ENCODE measurements at places on chromosomes 4 and X.
A peak's percentile ranks its signal among the peaks of the same experiment; 100 is the strongest.

DNA sequence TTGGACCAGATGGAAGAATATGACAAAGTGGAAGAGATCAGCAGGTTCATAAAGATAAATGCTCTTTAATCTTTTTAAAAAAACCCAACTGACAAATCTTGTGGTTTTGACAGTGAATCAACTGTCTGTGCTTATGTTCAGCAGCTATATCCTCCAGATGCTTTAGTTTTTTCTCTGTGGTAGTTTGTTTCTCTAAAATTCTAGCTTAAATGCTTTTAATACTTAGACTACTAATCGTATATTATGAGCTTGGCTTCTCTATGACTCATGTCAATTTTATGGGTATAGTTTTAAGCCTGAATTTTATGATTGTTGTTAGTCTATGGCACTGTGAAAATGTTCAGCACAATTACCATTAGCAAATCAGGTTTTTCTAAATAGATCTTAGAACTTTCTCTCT lies 12.9 kb downstream of the HHIP start:
- DNase-seq = no peak

GRCh38 chr4:87073199-87074120 lies 138.6 kb downstream of the AFF1 start:
- DNase-seq = no peak

GRCh38 chr4:7331682-7332000 lies 103.1 kb downstream of the PSAPL1 start:
- no peak for DNase-seq

GRCh38 chrX:102694749-102695148 lies 17.5 kb upstream of the GPRASP2 start:
- DNase-seq = no peak

DNA sequence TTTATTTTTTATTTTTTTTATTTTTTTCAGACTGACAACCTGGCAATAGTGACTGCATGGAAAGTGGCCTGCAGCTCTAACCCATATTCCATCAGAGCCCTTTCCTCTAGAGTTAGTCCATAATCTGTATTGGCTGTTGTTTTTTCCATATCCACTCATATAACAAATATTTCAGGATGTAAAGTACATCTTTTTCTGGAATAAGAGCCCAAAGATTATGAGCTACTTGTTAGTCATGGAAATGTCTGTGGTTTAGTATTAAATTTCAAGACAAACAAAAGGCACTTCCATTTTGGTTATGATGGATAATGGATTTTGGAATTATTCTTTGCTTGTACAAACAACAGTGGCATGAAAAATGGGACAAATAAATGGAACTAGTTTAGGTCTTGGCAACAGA lies 296.0 kb upstream of the HS3ST1 start:
- no peak for DNase-seq

GRCh38 chr4:72473434-72473900 lies 95.6 kb downstream of the ADAMTS3 start:
- DNase-seq = no peak

- DNase-seq = no peak
Measured at GRCh38 chr4:156749426-156750403, 221.9 kb downstream of the PDGFC start.

DNA sequence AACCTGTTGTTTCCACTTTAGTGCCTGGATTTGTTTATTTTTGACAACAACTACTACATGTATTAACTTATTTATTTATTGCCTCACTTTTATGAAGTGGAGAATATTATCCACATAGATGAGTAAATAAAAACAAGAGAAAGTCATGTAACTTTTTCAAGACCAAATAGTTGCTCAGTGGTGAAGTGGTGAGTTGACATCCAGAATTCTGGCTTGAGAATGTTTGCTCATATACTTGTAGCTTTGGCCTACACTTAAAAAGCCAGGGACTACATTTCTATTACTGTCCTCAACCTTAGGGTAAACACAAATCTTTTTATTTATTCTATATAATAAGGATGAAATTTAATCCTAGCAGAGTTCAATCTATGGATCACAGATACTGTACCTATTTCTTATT lies 47.7 kb upstream of the GALNTL6 start:
- no peak for DNase-seq

GRCh38 chrX:132718431-132718958 lies 229.7 kb upstream of the MBNL3 start:
- no peak for DNase-seq

- DNase-seq = no peak
Measured at GRCh38 chr4:169618286-169618685, 2.1 kb upstream of the CLCN3 start.

DNA sequence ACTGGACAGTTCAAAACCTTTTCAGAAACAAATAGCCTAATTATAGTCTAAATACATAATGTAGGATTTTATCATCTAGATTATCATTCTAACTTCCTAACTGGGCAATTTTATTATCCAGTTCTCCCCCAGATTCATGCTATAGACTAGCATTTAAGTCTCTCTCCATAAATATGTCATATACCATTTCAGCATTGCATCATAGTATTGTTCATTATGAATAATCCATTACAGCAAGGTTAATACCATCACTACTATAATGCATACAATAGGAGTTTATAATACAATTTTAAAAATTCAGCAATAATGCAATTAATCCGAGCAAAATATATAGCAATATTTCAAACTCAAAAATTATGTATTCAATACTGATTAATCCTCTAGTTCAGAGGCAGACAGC lies 77.4 kb downstream of the PDGFC start:
- DNase-seq = no peak

- no peak for DNase-seq
Measured at GRCh38 chrX:70754169-70754848, 154.2 kb downstream of the TEX11 start.

DNA sequence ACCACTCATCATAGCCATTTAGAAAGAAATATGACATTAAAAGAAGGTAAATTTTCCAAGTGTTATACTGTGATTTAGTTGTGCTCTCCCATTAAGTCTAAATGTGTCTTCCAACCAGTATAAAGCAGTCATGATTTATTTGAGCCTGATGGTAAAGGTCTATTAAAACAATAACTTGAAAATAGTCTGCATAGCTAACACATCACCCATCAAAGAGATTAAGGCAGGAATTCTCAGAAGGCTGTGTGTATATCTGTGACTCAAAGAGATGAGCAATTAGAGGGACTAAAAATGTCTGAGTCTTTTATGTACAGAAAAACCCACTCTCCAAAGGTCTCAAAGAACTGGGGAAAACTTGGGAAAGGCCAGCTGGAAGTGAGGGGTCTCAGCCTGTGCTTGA lies 70.3 kb upstream of the IQCM start:
- DNase-seq = no peak

DNA sequence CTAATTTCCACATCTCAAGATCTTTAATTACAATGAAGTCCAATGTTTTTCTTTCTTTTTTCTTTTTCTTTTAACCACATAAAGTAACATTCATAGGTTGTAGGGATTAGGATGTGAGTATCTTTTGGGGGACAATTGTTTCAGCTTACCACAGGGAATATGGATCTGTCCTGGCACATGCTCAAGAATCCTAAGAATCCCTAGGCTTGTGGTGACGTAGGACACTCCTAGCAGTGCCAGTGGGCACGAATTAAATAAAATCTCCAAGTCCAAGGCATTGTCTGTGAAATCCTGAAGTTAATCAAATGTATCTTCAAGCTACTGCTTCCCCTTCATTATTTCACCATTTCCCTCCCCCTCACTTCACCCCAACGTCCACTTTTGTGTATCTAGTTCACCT lies 2.6 kb upstream of the LAS1L start:
- DNase-seq = no peak

GRCh38 chr4:66475596-66475995 lies 805.3 kb upstream of the EPHA5 start:
- DNase-seq = no peak

DNA sequence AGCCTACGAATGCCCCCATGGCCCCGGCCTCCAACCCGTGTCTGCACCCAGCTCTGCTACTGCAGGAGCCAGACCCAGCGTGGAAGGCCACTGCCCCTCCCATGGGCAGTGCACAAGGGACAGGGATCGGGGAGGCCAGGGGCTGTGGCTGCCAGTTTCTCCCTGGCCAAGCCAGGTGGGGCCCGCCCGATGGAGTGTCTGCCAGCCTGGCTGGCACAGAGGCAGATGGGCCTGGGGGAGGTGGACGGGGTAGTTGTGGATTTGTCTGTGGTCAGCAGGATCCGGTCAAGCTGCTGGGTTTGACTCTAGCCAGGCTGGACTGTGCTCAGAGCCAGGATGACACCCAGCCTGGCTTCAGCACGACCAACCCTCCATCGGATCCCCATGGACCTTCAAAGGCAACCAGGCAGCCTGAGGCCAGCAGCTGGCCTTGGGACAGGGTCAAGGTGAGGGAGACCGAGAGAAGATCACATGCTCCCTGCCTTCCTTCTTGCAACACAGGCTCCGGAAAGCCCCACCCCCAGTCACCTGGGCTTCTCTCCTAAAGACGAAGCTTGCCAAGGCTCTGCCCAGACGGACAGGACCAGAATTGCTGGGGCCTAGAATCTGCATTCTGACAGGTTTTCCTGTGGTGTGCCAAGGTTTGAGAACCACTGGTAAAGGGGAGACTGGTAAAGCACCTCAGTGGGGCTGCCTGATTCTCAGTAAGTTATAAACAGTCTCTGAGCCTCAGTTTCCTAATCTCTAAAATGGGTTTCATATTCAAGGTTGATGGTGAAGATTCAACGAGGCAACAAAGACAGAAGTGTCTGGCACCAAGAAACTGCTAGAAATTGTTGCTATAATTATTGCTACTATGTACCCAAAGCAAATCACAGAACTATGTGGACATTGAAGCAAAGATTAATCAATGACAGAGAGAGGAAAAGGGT lies 78.6 kb downstream of the PPP2R2C start:
- DNase-seq = no peak

DNA sequence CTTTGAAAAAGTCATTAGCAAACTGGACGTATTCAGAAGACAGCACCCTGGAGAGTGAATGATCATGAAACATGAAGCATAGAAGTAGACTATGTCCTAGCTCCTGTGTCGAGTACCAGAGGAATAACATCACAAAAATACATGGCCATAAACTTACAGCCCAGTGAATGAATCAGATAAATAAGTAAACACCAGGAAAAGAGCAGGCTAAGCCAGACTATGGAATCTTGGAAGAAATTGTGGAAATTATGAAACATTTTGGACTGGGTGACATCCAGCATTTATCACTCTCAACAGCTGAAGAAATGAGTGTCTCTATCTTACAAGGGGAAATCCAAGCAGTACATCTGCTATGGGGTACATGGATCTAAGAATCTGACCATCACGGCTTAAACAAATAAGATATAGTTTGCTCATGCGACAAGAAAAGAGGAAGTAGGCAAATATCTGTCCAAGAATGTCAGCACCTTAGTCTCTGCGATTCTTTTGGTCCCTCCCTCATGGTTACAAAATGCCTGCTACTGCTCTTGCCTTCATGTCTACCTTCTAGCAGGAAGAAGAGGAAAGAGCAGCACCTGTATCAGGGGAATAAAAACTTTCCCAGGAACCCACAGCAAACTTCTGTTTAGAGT lies 481.5 kb downstream of the BCOR start:
- DNase-seq = no peak

GRCh38 chr4:156771171-156771837 lies 200.3 kb downstream of the PDGFC start:
- peak; percentile 62 for DNase-seq

- peak; percentile 23 for DNase-seq
Measured at GRCh38 chrX:48617542-48618340, 20.4 kb downstream of the WDR13 start.

- DNase-seq = no peak
Measured at GRCh38 chr4:119026662-119027444, 108.8 kb upstream of the MYOZ2 start.

DNA sequence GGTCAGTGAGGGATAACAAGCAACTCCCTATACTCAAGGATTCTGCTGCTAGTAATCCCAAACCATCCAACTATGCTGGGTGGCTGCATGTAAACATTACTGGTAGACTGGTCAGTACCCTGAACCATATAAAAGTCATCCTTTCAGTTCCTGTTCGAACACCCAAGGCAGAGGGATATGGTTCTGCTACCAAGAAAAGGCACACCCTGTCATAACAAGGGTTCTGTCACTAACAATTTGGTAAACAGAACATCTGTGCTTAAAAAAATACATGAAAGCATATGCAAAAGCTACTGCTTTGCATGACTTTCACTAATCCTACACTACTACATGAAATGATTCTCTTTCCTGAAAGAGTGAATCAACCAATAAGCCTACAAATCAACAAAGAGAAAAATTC lies 76.8 kb upstream of the MCF2 start:
- DNase-seq = no peak

DNA sequence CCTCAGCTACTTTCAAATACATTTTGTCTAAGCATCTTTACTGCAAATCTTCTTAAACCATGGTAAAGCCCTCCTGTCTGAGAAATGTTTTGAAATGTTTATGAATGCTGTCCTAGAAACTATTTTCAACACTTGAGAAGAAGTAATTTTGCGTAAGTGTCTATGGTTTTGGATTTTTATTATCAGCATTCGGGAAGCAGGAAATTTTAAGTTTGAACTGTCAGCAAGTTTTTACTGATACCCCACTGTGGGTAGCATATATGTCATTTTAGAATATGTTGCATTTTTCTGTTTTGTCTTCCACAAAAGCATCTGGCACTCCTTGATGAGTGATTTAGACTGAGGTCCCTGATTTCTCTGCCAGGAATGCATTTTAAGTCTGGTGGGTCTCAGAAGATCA lies 302.4 kb upstream of the GIMD1 start:
- DNase-seq = no peak

DNA sequence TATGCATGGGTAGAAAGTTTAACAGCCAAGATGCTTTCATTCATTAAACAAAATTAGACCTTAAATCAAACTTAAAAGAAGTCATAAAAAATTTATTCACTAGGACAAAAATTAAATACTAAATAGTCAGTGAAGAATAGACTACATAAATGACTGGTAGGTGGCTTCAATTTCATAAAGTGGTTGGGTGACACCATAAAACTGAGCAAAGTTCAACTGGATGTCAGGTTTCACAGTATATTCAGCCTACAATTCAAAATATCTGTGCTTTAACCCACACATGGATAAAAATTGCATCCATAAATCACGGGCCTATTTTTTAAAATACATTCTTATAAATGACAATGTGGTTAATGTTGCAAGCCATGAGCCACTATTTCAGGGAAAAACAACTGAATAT lies 582.3 kb downstream of the IL15 start:
- no peak for DNase-seq

DNA sequence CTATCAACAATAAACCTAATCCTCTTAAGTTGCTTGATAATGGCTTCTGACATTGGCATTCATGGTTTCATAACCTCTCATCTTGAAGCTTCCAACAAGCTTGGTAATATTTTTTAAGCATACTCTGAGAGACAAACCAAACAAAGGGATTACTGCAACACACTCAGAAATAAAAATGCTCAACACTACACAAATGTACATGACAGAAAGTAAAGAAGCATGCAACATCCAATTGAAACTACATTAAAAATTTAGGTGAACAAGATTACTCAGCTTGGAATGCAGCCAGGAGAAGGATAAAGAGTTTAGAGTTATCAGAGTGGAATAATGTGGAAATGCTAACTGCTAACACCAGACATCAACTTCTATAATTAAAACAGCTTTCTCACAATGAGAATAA lies 1136.6 kb upstream of the PABPC4L start:
- no peak for DNase-seq

- no peak for DNase-seq
Measured at GRCh38 chr4:41389356-41389755, 132.6 kb downstream of the UCHL1 start.

- DNase-seq = no peak
Measured at GRCh38 chr4:126207910-126208309, 893.2 kb downstream of the FAT4 start.

Data from NCI-H146 (cell line).